ENCODE measurements at places on chromosomes 7 and 10.

GRCh38 chr10:90912174-90912573 is 8.7 kb downstream of the ANKRD1 start:
- H3K36me3 ChIP-seq: no peaks in the 10 kb centered on the region
- peaks cover 5% of the 10 kb centered on the region for H3K4me1 ChIP-seq
- H3K4me3 ChIP-seq: no peak overlapping the region
- H3K27me3 ChIP-seq: no peaks in the 10 kb centered on the region
- DNase-seq: no peak

DNA sequence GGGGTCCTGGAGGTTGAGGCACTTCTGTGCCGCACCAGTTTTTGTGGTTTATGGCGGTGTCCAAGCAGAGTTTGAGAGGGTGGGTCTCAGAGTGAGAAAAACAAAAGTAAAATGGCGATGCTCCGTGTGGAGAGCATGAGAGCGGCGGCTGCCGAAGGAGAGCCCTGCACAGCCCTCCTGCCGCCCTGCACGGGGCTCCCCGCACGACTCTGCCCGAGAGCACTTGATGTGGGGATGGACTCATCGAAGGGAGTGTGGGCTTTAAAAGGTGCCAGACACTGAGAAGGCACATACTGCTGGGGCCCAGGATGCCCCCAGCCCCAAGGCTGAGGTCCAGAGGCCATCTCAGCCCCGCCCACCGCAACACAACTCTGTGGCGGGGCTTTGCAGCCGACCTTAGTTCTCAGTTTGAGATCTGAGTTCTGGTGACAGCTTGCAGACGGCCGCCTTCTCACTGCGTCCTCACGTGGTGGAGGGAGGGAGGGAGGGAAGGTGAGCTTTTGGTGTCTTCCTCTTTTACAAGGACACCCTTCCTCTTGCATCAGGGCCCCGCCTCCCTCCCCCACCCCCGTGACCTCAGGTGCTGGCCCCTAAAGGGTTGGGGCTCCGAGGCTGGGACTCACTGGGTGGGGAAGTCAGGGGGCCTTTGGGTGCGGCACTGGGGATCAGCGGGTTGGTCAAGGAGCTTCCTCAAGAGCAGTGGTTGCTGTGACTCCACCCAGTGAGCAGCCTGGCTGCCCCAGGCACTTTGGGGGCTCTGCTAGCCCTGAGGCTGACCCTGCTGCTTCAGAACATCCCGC is 69.1 kb downstream of the NKX6-2 start:
- DNase-seq: no peak
- no peaks in the 10 kb centered on the region for H3K4me1 ChIP-seq
- no peak overlapping the region for H3K27ac ChIP-seq
- H3K27me3 ChIP-seq: no peaks in the 10 kb centered on the region
- no peaks in the 10 kb centered on the region for H3K36me3 ChIP-seq

DNA sequence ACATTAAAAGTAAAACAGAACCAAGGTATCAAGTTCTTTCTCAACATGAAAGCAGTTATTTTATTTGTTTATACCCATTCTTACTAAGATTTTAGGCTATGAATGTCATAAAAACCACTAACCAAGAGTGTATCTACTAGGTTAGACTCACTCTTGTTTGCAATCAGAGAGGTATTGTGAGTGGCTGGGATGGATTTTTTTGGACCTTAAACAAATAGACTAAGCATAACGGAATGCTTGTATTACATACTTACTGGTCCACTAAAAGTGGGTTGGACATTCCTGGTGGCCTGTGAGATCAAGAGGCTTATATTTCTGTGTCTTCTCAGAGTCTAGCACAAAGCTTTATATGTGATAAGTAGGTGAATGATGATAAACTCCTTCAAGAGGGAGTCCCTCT is 32.6 kb upstream of the CBLL1 start:
- H3K4me1 ChIP-seq: no peaks in the 10 kb centered on the region
- no peak overlapping the region for H3K27ac ChIP-seq
- no peaks in the 10 kb centered on the region for H3K27me3 ChIP-seq
- no peaks in the 10 kb centered on the region for H3K36me3 ChIP-seq
- H3K4me3 ChIP-seq: no peak overlapping the region

GRCh38 chr7:2824026-2824677 is 20.0 kb downstream of the GNA12 start:
- DNase-seq: no peak
- no peaks in the 10 kb centered on the region for H3K27me3 ChIP-seq
- peaks cover 4% of the 10 kb centered on the region for H3K36me3 ChIP-seq
- H3K4me3 ChIP-seq: no peak overlapping the region
- no peak overlapping the region for H3K27ac ChIP-seq
